ENCODE measurements at places on chromosomes 4 and X.

DNA sequence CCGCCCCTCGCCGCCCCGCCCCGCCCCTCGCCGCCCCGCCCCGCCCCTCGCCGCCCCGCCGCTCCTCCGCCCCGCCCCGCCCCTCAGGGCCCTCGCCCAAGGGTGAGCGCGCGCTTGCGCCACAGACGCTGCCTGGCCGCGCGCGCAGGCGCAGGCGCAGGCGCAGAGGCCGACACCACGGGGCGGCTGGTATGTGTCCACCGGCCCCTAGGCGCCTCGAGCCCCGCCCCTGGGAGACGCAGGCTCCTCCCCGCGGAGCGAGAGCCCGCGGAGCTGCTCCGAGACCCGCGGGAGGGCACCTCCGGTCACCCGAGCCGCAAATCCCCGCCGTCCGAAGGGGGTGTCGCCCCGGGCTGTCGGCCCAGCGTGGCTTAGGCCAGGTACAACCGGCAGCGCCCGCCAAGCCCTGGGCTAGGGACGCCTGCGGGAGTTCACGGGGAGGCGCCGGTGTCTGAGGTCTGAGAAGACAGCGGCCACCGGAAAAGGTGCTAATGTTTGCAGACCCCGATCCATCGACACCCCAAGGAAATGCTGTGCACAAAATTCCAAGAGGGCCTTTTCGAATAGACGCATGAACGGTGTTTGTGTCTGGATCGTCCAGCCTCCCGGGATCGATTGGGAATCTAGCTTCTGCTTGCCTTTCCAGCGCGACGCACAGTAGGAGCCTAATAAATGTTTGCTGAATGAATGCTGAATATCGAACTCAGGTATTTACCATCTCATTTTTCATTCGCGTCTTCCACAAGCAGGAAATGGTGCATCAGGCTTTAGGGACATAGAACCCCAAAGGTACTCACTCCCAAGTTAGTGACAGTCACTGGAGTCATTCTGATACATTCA is 473 bp upstream of the CCNQ start:
- DNase-seq, result peak; percentile 61

DNA sequence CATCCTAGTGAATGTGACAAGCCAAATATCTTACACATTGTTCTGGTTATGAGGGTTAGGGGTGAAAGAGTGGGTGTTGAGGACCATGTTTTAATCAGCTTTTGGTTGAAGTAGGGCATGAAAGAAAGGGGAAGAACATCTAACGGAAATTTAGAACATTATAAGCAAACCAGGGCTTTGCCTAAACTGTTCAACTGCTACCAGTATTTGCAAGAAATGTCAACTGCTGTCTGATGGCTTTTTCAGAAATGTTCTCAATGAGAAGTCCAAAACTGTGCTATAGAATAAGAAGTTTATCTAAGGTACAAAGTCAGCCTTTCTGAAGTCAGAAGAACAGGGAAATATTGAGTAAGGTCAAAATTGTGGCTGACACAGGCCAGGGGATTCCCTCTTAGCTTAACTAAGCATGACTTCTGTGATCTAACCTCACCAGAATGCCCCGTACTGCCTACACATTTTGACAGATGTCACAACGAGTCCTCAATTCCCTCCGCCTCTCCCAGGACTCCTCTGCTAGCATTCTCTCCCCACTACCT is 67.1 kb downstream of the DTHD1 start:
- no peak for DNase-seq

- no peak for DNase-seq
Measured at GRCh38 chr4:111494971-111495370, 650.3 kb upstream of the FAM241A start.

GRCh38 chrX:112849016-112849415 is 8.4 kb upstream of the AMOT start:
- DNase-seq, result no peak

- DNase-seq, result no peak
Measured at GRCh38 chrX:9327747-9328145, 137.1 kb upstream of the TBL1X start.

- DNase-seq, result no peak
Measured at GRCh38 chrX:139484591-139484990, 45.9 kb upstream of the F9 start.

GRCh38 chr4:78829296-78829695 is 53.1 kb downstream of the BMP2K start:
- DNase-seq, result no peak

GRCh38 chr4:4979971-4980370 is 39.3 kb downstream of the CYTL1 start:
- no peak for DNase-seq

- DNase-seq, result no peak
Measured at GRCh38 chr4:74440356-74440755, 4.6 kb upstream of the AREG start.

- DNase-seq, result no peak
Measured at GRCh38 chr4:86967798-86968197, 33.0 kb downstream of the AFF1 start.

- DNase-seq, result no peak
Measured at GRCh38 chr4:189088780-189089179, 851.9 kb upstream of the FRG1 start.

- DNase-seq, result no peak
Measured at GRCh38 chrX:42978655-42979379, 200.9 kb upstream of the PPP1R2C start.

GRCh38 chr4:15912961-15913630 is 25.4 kb downstream of the FGFBP1 start:
- DNase-seq, result no peak

DNA sequence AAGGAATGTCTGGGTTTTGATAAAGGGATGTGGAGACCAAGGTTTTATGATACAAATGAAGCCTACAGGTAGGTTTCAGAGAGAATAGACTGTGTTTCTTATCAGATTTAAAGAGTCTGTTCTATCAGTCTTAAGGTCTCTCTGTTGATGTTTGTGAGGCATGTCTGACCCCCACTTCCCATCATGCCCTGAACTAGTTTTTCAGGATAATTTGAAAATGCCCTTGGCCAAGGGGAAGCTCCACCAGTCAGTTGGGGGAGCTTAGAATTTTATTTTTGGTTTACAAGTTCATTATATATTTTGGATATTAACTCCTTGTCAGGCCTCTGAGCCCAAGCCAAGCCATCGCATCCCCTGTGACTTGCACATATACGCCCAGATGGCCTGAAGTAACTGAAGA is 18.6 kb downstream of the C4orf51 start:
- no peak for DNase-seq

DNA sequence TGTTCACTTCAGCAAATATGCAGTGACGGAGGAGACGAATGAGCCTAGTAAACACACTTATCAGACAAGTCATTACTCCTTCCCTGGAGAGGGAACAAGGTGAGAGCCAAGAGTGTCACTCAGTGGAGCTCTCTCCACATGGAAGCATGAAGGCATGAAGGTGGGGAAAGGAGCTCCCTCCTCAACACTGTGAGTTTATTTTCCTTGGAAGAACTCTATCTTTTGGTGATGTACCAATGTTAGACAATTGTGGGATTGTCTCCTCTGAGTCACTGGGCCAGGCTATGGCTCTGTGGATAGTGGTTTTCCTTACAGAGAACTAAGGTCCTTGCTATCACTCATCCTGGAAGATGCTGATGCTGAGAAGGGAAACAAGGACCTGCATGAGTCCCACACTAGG is 200.2 kb downstream of the CPEB2 start:
- no peak for DNase-seq

DNA sequence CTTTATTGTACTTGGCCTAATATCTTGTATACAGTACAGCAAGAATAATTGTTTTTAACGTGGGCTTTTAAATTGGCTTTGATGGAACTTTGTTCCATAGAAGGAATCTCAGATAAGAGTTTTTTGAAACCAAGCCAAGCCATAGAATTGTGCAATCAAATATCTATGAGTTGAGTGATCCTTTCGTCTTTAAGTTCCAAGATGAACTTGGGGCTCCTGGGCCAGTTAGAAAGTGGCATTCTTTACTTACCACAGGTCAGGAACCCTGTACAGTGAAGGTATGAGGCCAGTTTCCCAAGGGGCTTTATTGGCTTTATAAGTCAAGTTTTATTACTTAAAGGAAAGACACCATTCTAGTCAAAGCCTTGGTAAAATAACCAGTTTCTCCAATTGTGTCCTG is 2104.2 kb downstream of the PCDH7 start:
- DNase-seq, result no peak

DNA sequence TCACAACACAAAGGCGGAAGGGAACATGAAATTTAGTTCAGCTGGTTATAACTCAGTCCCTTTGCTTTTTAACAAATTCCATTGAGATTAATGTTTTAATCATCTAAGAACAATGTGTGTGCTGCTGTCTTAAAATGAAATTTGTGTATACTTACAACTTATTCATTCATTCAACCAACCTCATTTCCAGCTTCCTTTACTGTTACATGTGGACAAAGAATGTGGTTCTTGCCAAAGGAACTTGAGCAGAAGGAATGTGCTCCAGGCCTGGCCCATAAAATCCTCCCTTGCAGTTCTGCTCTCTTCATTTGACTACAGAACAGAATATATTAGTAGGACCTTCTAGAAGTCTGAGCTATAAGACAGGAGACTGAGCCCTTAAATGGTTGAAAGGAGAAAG is 176.8 kb upstream of the GLRA2 start:
- DNase-seq, result no peak

GRCh38 chr4:97645071-97645821 is 498.0 kb downstream of the STPG2 start:
- no peak for DNase-seq

DNA sequence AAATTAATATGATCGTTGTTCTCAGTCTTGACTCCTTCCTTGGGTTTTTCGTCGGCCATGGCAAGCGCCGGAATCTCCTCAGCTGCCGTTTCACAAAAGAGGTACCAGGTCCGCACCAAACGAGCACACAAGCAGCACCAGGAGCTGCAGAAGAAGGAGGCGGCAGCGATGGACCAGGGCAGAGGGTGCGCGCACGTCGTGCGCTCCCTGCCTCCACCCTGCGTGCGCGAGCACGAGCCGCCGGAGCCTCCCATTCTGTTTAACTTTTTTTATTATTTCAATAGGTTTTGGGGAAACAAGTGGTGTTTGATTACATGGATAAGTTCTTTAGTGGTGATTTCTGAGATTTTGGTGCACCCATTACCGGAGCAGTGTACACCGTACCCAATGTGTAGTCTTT is 158.2 kb downstream of the PLS3 start:
- no peak for DNase-seq

DNA sequence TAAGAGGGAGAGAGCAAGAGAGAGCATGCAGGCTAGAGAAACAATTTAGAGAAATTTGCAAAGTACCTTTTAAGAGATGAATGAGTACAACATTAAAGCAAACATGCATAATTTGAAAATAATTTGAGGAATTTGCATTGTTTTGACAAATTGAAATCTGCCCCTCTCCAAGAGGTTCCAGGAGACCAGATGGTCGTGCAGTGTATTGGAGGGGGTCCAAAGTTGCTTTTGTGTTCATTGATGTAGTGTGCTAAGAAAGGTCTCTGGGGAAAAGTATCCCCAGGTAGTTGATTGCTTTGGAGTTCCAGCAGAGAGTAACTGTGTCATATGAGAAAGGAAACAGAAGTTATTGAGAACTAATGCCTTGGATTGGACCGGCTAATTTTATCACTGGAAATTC is 635.0 kb upstream of the TENM3 start:
- DNase-seq, result no peak

GRCh38 chr4:128572778-128573241 is 236.7 kb upstream of the JADE1 start:
- no peak for DNase-seq

DNA sequence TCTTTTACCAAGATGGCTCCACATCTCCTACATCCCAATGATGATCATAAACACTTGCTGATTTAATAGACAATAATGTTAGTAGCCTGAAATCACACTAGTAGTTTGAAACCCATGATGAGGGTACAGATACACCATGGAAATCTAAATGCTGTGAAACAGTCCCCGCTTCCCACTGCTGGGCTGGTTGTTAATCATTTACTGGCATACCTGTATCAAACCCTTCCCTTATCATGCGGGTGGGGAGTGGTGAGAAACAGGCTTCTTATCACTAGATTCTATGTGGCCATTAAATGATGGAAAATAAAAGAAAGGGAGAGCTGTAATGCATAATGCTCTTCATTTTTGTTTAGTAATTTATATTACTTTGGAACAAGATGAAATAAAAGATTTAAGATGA is 21.9 kb downstream of the MAOA start:
- no peak for DNase-seq

- DNase-seq, result no peak
Measured at GRCh38 chr4:77852892-77853495, 9.6 kb upstream of the MRPL1 start.

- no peak for DNase-seq
Measured at GRCh38 chrX:107117993-107118321, 665 bp downstream of the RBM41 start.

- DNase-seq, result no peak
Measured at GRCh38 chr4:36333303-36333877, 52.0 kb downstream of the DTHD1 start.

- no peak for DNase-seq
Measured at GRCh38 chr4:77734928-77735327, 84.2 kb downstream of the CNOT6L start.

- DNase-seq, result no peak
Measured at GRCh38 chr4:100870940-100871772, 353.3 kb upstream of the EMCN start.

DNA sequence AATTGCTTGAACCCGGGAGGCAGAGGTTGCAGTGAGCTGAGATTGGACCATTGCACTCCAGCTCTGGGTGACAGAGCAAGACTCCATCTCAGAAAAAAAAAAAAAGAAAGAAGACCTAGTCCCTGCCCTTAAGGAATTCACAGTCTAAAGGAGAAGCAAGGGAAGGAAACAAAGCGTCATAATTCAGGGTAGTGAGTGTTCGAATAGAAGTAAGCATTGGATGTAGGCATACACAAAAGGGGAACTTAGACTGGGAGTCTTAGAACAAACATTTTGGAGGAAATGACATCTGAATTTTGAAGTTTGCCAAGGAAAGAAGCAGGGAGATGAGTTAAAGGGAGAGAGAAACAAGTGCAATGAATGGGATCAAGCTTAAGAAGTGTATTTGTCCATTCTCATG is 32.4 kb downstream of the PPM1K start:
- no peak for DNase-seq

DNA sequence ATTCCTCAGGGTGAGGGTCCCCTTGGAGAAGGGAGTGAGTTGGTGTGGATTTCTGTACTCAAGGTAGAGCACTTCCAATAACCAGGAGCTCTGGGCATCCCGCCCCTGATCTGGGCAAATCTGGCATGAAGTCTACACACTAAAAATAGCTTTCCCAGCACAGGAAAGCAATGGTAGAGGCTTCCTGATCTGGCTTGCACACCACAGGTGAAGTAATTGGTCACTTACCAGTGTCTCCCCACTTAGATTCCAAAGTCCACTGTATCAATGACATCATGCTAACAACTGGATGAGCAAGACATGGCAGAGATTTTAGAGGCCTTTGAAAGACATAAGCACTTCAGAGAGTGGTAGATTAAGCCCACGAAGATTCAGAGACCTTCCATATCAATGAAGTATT is 17.8 kb upstream of the IDS start:
- no peak for DNase-seq

DNA sequence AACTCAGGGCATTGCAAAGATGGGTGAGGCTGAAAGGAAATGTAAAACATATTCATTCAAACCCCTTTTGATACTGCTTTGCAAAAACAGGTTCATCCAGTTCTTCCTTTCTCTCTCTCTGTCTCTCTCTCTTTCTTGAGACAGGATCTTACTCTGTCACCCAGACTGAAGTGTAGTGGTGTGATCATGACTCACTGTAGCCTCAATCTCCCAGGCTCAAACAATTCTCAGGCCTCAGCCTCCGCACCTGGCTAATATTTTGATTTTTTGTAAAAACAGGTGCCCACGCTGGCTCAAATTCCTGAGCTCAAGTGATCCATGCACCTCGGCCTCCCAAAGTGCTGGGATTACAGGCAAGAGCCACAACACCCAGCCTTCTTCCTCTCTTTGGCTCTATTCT is 15.6 kb upstream of the DCHS2 start:
- no peak for DNase-seq

GRCh38 chr4:129966175-129966574 is 870.2 kb downstream of the C4orf33 start:
- no peak for DNase-seq

Data from hippocampal formation (tissue), 2 donors.